Left lung (tissue), 14 donors: ENCODE measurements at places on chromosomes 1 and 21. TPM values are rescaled to one million over a fixed set of nuclear protein-coding genes. Genes with fewer than 3 reads are reported as not detected.

ARHGAP29 gene
- 66.8 TPM for polyA plus RNA-seq

URB1 gene
- polyA plus RNA-seq: 15.1 TPM

DNA sequence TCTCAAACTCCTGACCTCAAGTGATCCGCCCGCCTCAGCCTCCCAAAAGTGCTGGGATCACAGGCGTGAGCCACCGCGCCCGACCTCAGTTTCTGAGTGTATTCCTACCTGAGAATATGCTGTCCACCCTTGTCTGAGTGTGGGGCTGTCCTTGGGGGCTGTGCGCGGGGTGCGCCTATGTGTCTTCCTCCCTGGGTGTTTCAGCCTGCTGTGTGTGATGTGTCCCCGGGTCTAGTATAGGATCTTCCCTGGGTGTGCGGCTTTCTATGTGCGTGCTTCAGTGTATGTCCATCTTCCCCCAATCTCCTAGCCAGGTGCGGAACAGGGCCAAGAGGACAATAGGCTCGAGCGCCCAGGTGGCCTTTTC, 8.3 kb upstream of the ID3 start:
- DNase-seq: no peak

DNA sequence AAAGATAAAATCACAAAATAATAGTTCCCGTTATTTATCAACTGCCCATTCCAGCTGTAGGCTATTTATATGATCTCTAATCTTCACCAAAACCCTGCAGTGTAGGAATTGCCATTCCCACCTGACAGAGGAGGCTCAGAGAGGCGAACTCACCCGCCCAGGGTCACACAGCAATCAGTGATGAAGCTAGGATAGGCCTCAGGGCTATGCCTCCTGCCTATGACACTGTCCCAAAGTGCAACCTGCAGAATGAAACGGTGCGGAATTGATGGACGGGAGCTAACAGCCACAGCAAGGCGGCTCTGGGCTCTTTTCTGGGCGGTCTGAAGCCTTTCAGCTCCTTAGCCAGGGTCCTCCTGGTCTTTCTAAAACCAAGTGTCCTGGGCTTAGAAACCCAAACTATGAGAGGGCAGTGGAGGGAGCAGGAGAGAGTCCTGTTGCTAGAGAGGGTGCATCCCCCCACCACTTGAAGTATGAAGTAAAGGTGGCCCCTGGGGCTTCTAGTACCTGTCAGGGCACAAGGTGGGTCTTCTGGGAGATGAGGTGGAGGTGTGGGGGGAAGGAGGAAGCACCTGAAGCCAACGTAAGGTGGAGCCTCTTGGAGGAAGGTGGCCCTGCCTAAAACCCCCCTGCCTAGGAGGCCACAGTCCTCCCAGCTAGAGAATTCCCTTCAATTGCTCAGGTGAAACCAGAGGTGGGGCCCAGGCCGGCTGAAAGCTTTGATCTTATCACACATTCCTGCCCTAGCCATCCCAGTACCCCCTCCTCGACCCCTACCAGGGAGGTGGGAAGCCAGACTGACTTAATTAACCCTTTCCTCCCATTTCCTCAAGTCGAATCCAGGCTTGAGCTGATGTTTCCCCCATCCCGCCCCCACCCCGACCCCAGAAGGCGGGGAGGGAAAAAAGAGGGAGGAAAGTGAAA, 14.8 kb downstream of the HSPG2 start:
- DNase-seq: no peak

DNA sequence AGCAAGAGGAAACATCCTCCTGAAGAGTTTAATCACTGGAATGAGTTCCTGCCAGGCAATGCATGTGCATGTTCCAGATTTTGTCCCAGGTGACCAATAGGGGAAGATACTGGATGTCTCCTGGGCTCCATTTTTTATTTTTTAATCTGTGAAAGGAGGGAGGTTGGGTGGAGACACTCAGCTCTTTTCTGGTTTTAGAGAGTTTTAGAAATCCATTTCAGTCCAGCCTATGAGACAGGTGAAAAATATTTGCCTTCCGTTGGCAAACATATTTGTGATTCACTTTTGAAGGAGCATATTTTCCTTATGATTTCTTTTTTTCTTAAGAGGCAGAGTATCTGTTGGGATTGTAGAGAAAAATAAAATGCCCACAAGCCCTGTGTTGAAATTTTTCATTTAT, 70.7 kb downstream of the ABCA4 start:
- DNase-seq: no peak

GRCh38 chr1:237429252-237429651, 387.3 kb downstream of the RYR2 start:
- DNase-seq: no peak

- DNase-seq: no peak
Measured at GRCh38 chr1:199394856-199395255, 632.7 kb upstream of the NR5A2 start.

DNA sequence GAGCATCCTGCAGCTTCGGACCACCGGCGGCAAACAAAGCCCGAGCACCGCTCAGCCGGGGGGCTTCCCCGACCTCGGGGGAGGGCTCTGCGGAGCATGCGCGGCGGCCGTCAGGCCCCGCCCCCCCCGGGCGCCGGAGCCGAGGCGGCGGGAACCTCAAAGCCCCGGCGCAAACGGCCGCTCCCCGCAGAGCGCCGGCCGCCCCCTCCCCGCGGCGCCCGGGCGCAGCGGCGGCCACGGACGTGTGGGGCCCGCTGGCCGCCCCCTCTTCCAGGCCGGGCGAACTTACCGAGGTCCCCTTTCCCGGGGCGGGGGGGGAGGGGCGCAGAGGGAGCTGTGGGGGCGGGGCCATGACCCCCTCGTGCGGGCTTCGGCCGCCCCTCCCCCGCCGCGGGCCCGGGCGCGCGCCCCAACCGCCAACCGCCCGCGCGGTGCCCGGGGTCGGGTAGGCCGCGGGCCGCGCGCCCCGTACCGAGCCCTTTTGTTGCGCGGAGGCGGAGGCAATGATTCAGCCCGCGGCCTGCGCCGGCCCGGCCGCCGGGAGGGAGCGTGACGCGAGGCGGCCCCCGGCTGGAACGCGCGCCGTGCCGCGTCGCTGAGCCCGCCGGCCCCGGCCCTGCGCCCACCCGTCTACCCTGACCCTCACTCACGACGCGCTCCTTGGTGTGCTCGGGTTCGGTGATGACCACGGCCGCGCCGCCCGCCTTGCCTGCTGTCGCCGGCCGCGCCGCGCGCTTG, 1.7 kb downstream of the RCC2 start:
- DNase-seq: peak; percentile 63

DNA sequence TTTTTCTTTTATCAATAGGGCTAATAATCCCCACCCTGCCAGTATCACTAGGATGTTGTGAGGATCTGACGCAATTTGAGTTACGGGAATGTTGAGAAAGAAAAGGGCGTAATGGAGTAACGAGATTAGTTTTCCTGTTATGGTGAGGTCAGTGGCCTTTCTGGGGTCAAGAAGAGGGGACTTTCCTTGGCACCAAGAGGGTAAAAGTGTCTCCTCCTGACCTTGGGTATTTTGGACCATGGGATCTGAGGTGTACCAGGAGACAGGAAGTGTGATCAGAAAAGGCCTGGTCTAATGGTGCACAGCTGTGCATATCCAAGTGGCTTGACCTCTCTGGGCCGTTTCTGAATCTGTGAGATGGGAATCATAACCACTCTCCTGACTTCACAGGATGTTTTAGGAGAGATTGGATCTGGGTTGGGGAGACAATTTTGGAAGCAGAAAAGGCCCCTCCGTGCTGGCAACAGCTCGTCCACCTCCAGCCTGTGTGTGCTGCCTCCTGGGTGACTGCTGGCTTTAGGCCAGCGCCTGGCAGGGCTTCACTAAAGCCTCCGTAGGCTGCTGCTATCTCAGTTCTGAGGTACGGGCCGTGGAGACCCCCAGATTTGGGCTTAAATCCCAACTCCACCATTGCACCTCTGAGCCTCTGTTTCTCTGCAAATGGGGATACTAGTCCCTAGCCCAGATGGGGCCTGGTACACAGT, 37.1 kb downstream of the ALPL start:
- no peak for DNase-seq

DNA sequence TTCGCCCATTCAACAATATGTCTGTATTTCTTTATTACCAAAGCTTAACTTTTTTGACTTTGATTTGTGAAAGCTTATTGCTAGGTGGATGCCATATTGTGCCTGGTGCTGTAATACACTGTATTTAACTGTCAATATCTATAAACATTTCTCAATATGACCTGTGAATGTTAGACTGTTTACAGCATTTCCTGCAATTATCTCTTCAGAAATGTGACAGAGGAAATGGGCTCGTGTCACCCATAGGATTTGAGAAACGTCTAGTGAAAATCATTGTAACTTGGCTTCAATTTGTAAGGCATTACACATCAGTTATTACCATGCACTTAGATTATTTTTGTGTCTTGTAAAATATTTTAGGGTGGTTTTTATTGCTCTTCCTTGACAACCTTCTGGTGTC, 237.8 kb upstream of the ADGRL2 start:
- DNase-seq: no peak

DNA sequence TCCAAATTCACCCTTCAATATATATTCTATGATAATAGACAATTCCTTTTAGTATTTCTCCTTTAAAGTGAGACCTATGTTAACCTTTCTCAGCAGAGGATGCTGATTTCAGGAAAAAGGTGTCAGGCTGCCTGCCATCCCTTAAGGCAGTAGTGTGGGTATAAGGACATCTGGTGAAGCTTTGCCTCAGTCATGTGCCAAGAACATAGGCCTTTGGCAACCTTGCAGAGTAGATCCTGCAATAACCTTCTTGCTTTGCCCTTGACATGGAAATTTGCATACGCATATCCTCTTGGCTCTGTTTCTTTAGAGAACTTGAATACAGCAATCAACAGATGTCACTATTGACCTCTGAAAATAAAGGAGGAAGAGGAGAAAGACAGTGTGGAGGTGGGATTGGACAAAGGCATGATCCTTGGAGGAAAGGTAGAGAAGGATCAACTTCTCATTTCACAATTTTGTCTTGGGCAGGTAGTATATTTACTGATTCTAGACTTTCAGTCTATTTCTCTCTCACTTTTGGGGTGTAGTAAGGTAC, 21.1 kb upstream of the ZRANB2 start:
- DNase-seq: no peak

ETS2 gene
- polyA plus RNA-seq: 153 TPM

GLMN gene
- 27.5 TPM for polyA plus RNA-seq

DNA sequence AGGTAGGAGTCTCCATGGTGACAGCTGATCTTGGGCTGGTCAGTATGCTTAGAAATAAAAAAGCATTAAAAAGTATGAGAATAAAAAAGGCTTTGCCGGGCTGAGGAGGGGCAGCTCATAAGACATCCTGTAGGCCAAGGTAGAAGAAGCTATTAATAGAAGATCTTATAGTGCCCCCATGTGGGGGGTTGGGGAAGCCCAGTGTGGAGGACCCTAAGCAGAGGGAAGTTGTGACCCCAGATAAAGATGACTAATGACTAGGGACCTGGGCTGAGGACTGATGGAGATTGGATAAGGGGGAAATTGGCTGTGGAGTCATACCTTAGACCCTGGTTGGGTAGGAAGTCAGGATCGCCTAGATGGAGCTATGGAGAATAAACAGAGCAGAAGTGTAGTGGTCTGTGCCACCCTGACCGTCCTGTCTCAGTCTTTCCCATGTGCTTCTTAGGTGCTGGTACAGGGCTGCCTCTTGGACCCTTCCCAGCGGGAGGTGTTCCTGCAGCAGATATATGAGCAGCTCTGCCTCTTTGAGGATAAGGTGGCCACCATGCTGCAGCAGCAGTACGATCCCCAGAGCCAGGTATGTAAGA, 25.0 kb downstream of the SZT2 start:
- DNase-seq: peak; percentile 52

DNA sequence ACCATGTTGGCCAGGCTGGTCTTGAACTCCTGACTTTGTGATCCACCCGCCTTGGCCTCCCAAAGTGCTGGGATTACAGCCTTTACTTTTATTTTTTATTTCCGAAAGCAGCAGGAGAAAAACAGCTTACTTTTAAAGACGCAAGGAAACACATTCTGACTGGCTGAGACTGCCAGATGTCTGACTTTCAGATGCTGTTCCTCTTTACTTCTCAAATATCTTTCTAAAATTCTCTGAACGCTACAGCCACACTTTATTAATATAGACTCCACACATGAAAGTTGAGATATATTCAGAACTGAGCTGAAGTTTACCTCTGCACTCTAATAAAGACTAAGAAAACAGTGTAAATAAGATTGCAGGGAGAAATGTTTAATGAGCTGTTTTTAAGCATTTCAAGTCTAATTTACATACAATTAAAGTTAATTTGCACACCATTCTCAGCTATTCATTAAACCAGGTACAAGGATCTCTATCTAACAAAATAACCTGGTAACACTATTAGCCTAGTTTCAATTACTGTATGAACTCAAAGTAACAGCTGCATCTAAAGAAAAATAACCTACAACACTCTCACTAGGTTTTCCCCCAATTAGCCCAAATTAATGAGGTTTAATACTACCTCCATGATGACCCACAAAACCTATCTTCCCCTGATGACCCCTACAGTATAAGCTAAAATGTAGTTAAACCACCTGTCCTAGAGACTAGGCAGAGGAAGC, 24.9 kb downstream of the WASF2 start:
- DNase-seq: no peak

GRCh38 chr1:110083061-110083865, 12.8 kb upstream of the ALX3 start:
- DNase-seq: no peak

GSTM1 gene
- 103 TPM for polyA plus RNA-seq

- peak; percentile 40 for DNase-seq
Measured at GRCh38 chr1:236795757-236796667, 920 bp downstream of the MTR start.

- no peak for DNase-seq
Measured at GRCh38 chr1:222373216-222373615, 174.7 kb downstream of the HHIPL2 start.

IL12RB2 gene
- polyA plus RNA-seq: 0.61 TPM

GRCh38 chr1:34831721-34832246, 27.8 kb downstream of the SMIM12 start:
- DNase-seq: no peak

- DNase-seq: no peak
Measured at GRCh38 chr1:61083013-61083806, 849 bp downstream of the NFIA start.

- no peak for DNase-seq
Measured at GRCh38 chr1:31562707-31563360, 13.5 kb upstream of the TINAGL1 start.

- no peak for DNase-seq
Measured at GRCh38 chr1:156217871-156218270, 5.1 kb downstream of the PMF1 start.

IARS2 gene
- polyA plus RNA-seq: 74.1 TPM

DNA sequence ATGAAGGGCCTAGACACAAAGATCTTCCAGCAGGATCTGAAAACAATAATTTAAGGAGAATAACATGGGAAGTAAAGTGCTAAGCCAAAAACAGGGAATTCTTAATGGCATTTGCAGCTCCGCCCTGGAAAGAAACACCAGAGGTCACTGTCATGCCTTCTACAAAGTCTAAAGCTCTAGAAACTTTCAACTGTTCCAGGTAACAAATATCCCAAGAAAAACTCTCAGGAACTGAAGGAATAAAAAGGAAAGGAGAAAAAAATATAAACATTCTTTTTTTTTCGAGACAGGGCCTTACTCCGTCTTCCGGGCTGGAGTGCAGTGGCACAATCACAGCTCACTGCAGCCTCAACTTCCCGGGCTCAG, 13.2 kb downstream of the ZC3H12A start:
- DNase-seq: no peak

GRCh38 chr1:34763142-34763781, 3.7 kb downstream of the GJB4 start:
- DNase-seq: peak; percentile 13

- no peak for DNase-seq
Measured at GRCh38 chr1:215357901-215358300, 209.2 kb upstream of the KCTD3 start.
